ENCODE measurements at places on chromosomes 5 and 9. TPM values are rescaled to one million over a fixed set of nuclear protein-coding genes. Genes with fewer than 3 reads are reported as not detected.

Gene KIF20A
- 35.8 TPM for polyA plus RNA-seq

Gene SHISAL2B
- 21.1 TPM for polyA plus RNA-seq

Gene FTMT
- polyA plus RNA-seq = not detected

Gene ADAMTSL2
- polyA plus RNA-seq = 0.21 TPM

Gene ZNF879
- 3.9 TPM for polyA plus RNA-seq

Gene TERT
- polyA plus RNA-seq = 9.1 TPM

Gene PHYHD1
- 16.8 TPM for polyA plus RNA-seq

Gene PCDH1
- polyA plus RNA-seq = 26.2 TPM

Gene PITX1
- polyA plus RNA-seq = not detected

Gene SPATA31C2
- 0.16 TPM for polyA plus RNA-seq

Gene SELENOP
- polyA plus RNA-seq = 11.3 TPM

Gene SLC1A3
- polyA plus RNA-seq = 30.4 TPM

Gene IRGM
- polyA plus RNA-seq = not detected
